CD4-positive, alpha-beta T cell treated with Interleukin-4 for 4 hours (primary cell): ENCODE measurements at places on chromosomes 2 and 18.

- DNase-seq: no peak
Measured at GRCh38 chr2:203596183-203596582, 61.1 kb upstream of the RAPH1 start.

- DNase-seq: no peak
Measured at GRCh38 chr2:228675646-228676045, 494.2 kb upstream of the SPHKAP start.

DNA sequence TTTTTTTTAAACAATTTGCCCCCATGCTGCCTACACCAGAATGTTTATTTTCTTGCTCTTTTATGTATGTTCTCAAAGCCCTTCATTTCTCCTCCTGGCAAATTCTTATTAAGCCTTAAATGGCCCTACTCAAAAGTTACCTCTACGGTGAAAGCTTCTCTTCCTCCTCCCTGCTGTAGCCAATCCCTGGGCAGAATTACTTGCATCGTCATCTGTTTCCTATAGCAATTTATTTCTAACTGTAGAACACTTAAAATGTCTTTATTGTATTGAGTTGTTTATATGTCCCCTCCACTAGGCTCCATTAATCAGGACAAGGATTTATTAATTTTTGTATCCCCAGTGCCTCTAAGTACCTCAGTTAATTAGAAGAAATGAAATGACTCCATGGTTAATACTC is 2.5 kb upstream of the RAD51AP2 start:
- no peak for DNase-seq

- DNase-seq: no peak
Measured at GRCh38 chr2:111905990-111906735, 7.8 kb downstream of the MERTK start.

GRCh38 chr2:216829533-216829932 is 30.3 kb downstream of the TNP1 start:
- no peak for DNase-seq

DNA sequence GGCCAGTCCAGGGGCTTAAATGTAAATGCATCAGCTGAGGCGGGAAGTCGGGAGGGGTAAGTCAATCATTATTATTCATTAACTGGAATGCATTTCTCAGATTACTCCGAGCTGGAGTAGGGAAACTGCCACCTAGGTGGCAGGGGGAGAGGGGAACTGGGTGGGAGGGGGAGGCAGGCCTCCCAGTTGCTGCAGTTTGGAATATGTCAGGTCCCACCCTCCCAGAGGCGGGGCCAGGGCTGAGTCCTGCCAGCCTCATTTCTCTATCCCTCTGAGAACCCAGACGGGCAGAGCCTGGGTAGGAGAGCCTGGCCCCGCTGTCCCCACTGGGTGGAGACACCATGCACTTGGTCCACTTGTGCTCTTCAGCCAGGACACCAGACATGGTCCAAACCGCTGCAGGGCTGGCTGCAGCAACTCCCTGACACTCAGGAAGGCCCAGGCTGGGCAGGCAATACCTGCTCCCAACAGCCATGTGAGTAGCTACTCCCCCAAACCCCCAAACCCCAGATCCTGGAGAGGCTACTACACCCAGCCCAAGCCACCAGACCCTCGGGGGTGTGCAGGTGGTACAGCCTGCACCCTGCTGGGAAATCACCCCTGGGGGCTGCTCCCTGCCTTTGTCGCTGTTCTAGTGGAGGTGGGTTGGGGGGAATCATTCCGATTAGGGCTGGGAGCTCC is at the start of gene GPBAR1:
Gene GPBAR1, plus strand, starts transcription at position 274 of the 681 bp plus-strand sequence. CDS start 1,710 bp downstream, outside the sequence.
- DNase-seq: no peak

- DNase-seq: no peak
Measured at GRCh38 chr2:60883896-60884295, 2.5 kb downstream of the REL start.

- no peak for DNase-seq
Measured at GRCh38 chr2:165576409-165577154, 107.1 kb downstream of the CSRNP3 start.

DNA sequence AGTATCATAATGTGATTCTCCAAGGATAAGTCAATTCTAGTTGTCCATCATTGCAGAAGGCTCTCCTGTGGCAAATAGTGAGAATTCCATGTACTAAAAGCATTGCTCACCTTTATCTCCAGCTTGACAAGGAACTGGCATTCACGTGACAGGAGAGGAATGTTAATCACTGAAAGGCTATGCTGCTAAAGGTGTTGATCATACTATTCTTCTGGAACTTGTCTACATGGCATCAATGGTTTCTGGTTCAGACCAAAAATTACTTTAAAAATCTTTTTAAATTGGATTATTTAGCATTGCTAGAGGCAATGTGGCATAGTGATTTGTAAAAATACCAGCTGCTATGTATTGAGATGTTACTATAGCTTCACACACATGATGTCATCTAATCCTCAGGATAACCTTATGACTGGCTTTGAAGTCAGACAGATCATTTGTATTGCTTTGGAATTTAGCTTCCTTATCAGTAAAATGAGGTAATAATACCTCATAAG is 414.4 kb downstream of the MTX2 start:
- DNase-seq: no peak

DNA sequence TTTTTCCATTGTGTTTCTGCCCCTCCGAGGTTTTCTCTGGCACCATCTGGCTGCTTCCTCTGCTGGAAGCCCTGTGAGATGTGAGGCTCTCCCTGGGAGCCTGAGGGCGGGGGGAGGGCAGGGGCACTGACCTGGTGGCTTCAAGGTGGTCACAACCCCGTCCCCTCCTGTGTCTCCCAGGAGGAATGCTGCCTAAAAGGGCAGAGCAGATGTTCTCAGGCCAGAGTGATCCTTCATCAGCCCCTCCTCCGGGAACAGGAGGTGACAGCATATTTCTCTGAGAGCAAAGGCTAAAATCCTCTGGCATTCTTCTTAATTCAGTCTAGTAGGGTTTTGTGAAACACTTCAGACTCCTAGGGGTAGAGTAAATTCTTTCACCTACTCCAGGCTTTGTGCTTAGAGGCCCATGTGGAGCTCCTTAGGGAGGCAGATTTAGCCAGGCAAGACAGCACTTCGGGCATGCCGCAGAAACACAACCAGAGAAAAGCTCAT is 18.3 kb upstream of the GREB1 start:
- no peak for DNase-seq

GRCh38 chr2:144071461-144071860 is 448.5 kb downstream of the ZEB2 start:
- no peak for DNase-seq

GRCh38 chr18:7873316-7873715 is 306.2 kb downstream of the PTPRM start:
- DNase-seq: no peak

GRCh38 chr2:95063086-95063958 is 37.8 kb downstream of the MAL start:
- peak; percentile 45 for DNase-seq

- no peak for DNase-seq
Measured at GRCh38 chr2:84805250-84805958, 75.5 kb downstream of the TRABD2A start.

GRCh38 chr2:153068915-153069314 is 350.5 kb downstream of the ARL6IP6 start:
- no peak for DNase-seq

DNA sequence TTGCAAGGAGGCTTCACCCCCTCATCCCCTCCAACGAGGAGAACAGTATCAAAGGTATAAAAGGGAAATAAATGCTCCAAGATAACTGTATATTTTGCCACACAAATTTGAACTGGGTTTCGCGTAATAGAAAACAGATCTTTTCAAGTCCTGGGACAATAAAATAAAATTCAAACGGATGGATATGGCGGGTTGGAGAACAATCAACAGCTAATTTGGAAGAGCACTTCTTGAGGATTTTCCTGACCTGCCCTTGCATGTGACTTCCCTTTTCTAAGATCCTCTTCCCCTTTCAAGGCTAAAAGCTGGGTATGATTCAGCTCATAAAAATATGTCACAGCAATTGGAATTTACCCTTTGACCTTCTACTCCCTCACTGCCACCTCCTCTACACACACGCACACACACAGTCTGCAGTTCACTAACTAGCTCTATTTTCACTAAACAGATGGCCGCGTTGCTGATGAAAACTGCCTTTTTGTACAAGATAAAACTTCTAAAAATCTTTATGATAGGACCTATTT is 386.9 kb downstream of the FIGN start:
- no peak for DNase-seq

- DNase-seq: no peak
Measured at GRCh38 chr18:22637787-22638186, 220.1 kb upstream of the CTAGE1 start.

- peak; percentile 32 for DNase-seq
Measured at GRCh38 chr2:142989273-142990204, 112.1 kb downstream of the KYNU start.

GRCh38 chr2:171822525-171823322 is 71.3 kb downstream of the SLC25A12 start:
- DNase-seq: no peak

- peak; percentile 35 for DNase-seq
Measured at GRCh38 chr2:160493227-160494028, at the start of gene RBMS1. Gene RBMS1 (minus strand): TSS chr2:160493807. CDS start chr2:160493363, 444 bp downstream.

- DNase-seq: peak; percentile 95
Measured at GRCh38 chr2:136118819-136119716, 1.1 kb upstream of the CXCR4 start.

- DNase-seq: no peak
Measured at GRCh38 chr18:79528316-79528695, 132.6 kb downstream of the NFATC1 start.

DNA sequence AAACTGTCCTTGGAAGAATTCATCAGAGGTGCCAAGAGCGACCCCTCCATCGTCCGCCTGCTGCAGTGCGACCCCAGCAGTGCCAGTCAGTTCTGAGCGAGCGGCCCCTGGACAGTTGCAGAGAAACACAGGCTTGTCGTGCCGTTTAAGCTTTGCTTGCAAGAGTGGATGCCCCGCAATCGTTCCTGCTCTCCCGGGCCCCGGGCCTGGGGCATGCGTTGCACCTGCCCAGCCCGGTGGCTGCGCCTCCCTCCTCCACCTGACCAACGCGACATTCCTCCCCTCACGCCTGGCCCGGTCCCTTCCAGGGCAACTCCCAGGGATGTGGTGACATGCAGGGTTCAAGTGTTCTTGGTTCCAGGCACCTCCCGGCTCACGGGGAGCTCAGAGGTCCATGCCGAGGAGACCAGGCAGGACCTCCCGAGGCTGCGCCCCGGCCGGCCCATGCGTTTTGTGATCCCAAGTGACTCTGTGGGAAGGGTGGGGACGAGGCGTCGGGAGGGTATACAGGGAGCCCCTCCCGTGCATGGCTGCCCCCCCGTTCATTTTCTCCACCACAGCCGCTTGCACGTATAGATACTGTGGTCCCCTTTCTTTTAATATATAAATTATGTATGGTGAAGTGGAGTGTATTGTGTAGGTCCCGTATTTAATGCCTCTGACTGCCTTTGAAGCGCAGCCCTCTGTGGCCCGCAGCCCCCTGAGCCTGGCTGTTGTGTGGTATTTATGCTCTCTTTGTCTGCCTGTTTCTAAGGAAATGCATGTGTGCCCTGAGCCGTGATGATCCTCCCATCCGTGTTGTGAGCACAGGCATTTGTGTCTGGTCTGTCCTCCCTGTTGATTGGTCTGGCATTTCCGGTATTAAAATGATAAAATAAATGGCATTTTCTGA is 21.2 kb downstream of the ODC1 start:
- DNase-seq: no peak
